D721Med (cell line): ENCODE measurements at places on chromosomes 11 and 22.

DNA sequence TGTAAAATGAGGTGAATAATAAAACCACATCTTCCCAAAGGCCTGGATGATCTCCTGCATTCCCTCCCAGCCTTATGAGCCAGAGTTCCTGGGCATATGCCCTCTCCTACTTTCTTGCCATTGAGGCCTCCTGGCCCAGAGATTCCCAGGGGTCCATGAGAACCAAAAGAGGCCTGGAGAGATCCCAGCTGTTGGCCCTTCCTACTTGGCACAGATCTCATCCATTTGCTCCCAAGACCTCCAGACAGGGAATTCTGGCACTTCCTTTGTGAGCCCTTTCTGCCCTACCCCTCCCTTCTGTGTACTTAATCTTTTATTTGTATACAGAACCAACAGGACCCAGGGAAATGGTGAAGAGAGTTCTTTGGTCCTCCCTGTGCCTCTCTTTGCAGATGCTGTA lies 21.4 kb downstream of the POU2F3 start:
- DNase-seq = no peak

GRCh38 chr11:65852508-65853245 lies 5.3 kb downstream of the CFL1 start:
- DNase-seq = no peak

DNA sequence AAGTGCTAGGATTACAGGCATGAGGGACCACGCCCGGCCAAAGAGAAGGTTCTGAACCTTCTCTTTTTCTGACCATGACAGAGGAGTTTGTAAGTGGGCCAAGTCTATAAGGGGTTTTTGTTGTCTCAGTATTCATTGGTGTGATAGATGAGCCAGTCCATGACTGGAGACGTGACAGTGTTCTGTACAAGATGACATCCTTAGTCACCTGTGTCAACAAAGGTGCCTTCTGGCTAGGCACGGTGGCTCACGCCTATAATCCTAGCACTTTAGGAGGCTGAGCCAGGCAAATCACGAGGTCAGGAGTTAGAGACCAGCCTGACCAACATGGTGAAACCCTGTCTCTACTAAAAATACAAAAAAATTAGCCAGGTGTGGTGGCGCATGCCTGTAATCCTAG lies 4.2 kb upstream of the KLHL22 start:
- no peak for DNase-seq

- DNase-seq = no peak
Observed at GRCh38 chr11:7490535-7490934, 5.2 kb downstream of the OLFML1 start.

- no peak for DNase-seq
Observed at GRCh38 chr22:20243537-20244249, 24.4 kb downstream of the RTN4R start.

GRCh38 chr11:127994736-127995135 lies 592.6 kb downstream of the ETS1 start:
- DNase-seq = no peak

DNA sequence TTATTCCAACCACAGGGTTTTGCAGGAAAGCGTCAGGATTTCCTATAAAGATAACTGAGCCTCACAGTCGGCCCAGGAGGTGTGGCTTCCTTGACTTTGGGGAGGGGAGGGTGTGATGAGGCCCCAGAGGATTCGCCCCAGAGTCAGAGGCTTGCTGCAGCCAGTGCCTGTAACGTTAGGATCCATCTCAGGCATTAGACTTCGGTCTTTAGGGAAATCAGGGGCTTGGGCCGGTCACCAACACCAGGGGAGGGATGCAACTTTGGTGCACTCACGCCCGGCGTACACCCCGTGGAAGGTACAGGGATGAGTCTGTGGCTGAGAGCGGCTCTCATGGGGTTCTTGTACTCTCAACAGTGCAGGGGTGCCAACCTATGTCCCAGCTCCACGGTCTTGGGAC lies 5.7 kb upstream of the ANO1 start:
- no peak for DNase-seq

DNA sequence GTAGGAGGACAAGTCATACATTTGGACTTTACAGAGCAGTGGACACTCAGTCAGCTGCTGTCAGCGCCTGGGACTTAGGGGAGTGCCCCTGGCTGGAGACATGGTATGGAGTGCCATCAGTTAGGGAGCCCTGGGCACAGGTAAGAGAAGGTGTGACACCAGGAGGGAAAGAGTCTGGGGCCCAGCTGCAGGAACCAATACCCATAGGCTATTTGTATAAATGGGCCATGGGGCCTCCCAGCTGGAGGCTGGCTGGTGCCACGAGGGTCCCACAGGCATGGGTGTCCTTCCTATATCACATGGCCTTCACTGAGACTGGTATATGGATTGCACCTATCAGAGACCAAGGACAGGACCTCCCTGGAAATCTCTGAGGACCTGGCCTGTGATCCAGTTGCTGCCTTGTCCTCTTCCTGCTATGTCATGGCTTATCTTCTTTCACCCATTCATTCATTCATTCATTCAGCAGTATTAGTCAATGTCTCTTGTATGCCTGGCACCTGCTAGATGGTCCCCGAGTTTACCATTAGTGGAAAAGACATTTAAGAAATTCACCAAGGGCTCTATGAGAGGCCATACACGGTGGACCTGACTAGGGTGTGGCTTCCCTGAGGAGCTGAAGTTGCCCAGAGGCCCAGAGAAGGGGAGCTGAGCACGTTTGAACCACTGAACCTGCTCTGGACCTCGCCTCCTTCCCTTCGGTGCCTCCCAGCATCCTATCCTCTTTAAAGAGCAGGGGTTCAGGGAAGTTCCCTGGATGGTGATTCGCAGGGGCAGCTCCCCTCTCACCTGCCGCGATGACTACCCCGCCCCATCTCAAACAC lies 850 bp upstream of the MIF start:
- DNase-seq = no peak

GRCh38 chr11:4202749-4203148 lies 108.2 kb downstream of the RRM1 start:
- DNase-seq = no peak
